ENCODE measurements at places on chromosomes 1 and 21.
A peak's percentile ranks its signal among the peaks of the same experiment; 100 is the strongest.

DNA sequence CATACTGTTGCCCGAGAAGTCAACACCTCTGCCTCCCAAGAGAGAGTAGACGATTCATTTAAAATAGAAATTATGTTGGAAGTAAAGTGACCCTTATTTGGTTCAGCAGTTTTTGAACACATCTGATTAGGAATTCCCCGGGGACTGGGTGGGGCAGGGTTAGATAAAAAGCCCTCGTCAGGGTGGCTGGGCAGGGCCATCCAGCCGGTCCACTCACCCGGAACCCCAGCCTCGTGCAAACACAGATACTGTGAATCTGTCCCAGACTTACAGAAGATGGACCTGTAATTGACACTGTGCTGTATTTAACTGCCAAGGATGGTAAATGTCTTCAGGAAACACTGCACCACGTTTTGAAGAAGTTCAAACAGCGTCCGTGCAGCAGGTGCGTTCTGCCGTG lies 63.7 kb downstream of the PRDM16 start:
- DNase-seq, result no peak

DNA sequence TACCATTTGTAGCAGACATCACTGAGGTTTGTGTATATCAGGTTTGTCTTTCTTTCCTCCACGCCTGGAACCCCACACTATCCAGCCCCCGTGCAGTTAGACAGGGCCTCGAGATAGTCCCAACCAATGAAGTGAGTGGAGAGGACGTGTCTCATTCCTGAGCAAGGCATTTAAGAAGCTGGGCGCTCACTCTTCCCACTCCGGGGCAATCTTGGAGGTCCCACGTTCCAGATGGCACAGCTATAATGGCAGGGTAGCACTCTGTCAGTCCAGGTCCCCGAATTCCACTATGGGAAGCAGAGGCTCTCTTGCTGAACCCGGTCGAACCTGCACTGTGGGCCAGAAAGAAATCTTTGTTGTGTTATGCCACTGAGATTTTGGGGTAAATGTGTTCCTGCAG lies 57.3 kb upstream of the CSF3R start:
- no peak for DNase-seq

GRCh38 chr1:178946855-178947676 lies 76.2 kb upstream of the ANGPTL1 start:
- no peak for DNase-seq

- no peak for DNase-seq
Measured at GRCh38 chr1:151773702-151774101, 10.4 kb upstream of the MRPL9 start.

GRCh38 chr1:118716775-118717174 lies 271.4 kb downstream of the TBX15 start:
- DNase-seq, result peak; percentile 22

DNA sequence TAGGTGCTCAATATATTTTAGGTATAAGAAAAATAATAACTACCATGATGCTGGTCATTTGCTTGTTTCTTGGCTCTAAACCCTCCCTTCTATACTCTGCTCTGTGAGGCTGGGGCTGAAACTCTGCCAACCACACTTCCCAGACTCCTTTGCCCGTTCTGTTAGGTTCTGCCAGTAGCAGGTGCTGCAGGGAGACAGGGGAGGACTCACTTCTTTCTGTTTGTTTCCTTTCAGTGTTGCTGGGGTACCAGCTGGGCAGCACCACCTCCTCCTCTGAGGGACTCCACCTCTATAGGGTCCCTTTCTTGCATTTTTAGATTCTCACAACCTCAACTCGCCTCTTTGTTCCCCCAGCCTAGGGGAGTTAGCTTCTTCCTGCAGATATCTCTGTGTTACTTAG lies 17.0 kb upstream of the SH2D2A start:
- DNase-seq, result no peak

All from OCI-M1 (cell line).